NCI-H2107 (cell line): ENCODE measurements at places on chromosomes 3 and 15.

DNA sequence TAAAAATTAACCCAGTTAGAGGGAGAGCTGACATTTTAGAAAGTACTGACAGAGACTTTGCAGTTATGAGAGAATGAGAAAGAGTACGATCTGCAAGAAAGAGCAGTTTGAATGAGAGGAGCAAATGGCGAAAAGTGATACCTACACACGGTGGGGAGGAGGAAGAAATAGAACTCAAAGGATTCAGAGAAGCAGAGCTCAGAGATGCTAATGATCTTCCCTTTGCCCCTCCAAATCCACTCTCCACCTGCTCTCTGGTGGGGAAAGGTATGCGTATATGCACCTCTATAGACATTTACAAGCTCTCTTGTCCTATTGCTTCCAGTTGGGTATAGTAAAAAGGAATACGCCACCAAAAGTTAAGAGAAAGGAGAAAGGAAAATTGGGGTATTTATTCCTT, 123.3 kb upstream of the TTC14 start:
- DNase-seq: no peak

DNA sequence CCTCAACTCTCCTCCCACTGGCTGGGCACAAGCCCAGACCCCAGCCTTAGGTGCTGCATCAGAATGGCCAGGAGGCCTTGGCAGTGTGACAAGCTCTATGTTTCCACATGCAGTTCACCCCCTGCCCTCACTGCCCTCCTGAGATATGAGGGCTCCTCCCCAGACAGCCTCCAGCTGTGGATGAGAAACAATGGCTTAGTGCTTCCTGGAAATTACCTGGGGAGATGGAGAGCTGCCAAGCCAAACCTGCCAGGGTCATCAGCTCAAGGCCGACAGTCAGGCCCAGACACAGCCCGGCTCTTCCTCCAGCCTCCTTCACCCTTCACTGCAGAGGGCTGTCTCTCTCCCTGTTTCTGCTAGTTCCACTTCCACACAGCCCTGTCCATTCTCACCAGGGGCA, 76.3 kb downstream of the MYLK start:
- DNase-seq: no peak

GRCh38 chr3:8657804-8658305, 13.3 kb upstream of the SSUH2 start:
- no peak for DNase-seq

DNA sequence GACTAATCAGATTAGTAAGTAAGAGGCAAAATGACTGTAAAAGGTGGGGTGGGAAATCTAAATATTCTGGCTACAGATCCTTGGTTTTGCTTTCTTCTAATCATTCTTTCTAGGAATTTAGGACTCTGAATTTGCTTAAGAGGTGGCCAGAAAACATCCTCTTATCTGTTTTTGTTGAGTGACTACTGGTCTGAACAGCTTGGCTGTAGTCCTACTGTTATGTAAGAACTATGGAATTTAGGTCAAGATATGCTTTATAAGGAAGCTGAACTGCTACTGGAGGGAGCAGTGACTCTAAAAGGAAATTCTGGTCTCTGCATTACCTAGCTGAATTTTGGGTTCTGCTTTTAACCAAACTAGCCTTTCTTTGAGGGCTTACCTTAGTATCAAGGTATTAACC, 33.5 kb upstream of the CSPG5 start:
- no peak for DNase-seq

- DNase-seq: no peak
These were observed 289.0 kb upstream of the RASGRP1 start for GRCh38 chr15:38853608-38854007.

DNA sequence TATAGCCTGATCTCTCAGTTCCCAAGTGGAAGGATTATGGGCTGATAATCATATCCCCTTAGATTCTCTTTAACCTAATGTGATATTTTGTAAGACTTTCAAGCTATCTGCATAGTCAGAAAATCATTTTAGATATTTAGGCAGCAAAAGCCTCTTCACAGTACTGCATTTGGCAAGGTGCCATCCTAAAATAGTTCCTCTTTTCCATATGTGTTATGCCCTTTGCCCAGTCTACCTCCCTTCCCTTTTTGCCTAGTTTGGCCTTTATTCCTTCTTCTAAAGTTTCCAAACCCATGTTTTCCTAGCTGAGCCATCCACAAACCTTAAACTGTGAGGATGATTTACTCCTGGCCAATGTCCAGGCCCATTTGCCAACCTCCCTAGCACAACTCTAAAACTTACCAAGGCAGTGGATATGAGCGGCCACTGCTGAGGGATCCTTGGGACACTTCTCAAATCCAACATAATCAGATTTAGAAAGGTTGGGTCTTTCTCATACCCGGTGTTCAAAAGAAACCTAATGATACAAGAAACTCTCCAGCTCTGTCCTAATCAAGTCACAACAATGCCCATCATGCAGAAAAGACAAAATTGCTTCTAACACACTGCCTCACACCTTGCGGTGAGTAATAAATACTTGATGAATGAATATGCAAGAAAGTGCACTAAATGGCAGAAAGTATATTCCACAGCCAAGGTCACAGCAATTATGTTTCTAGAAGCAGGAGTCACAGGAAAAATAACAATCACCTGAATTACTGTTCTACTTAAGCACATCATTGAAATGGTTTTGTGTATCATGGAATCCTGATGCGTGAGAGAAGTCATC, 493.9 kb downstream of the NLGN1 start:
- DNase-seq: no peak

DNA sequence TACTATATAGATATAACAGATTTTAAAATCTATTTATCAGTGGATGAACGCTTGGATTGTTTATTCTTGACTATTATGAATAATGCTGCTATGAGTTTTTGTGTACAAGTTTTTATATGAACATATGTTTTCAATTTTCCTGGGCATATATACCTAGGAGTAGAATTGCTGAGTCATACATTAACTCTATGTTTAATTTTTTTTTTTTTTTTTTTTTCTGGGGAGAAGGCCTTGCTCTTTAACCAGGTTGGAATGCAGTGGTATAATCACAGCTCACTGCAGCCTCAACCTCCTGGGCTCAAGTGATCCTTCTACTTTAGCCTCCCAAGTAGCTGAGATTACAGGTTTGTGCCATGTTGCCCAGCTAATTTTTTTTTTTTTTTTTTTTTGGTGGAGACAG, 9.1 kb downstream of the CIDEC start:
- no peak for DNase-seq

- no peak for DNase-seq
These were observed 6.3 kb upstream of the RTP2 start for GRCh38 chr3:187708696-187709095.

- DNase-seq: no peak
These were observed 156.1 kb upstream of the LRRFIP2 start for GRCh38 chr3:37330466-37330865.

- no peak for DNase-seq
These were observed 118.6 kb upstream of the NR2E3 start for GRCh38 chr15:71691458-71692417.

GRCh38 chr3:40387001-40387894, at the start of gene ENTPD3:
TSS of gene ENTPD3 (plus strand) at chr3:40387184. CDS start at chr3:40388058, 874 bp downstream.
- DNase-seq: no peak

DNA sequence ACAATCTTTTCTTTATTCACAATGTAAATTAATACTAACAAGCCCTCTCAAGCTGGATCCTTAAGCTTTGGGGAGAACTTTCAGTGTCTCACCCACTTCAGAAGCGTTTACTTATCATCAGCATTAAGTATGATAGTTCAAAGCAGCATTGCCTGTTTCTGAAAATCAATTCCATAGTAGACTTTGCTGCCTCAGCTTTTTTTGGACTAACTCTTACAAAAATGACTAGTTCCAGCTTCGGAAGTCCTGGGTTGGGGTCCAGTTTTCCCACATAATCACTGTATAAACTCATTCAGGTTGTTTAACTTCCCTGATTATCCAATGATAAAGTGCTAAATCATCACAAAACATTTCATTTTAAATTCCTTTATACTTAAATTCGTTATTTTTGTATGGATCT, 114.4 kb downstream of the NR2F2 start:
- no peak for DNase-seq

DNA sequence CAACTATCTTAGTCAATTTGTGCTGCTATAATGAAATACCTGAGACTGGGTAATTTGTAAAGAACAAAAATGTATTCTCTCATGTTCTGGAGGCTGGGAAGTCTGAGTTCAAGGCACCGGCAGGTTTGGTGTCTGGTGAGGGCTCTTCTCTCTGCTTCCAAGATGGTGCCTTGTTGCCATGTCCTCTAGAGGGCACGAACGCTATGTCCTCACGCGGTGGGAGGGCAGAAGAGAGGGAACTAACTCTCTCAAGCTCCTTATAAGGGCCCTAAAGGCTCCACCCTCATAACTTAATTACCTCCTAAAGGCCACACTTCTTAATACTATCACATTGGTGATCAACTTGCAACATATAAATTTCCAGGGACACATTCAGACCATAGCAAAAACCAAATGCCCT, 108.4 kb downstream of the ADAMTSL3 start:
- DNase-seq: no peak

GRCh38 chr3:129039271-129040038, 21.1 kb upstream of the GP9 start:
- peak; percentile 82 for DNase-seq

DNA sequence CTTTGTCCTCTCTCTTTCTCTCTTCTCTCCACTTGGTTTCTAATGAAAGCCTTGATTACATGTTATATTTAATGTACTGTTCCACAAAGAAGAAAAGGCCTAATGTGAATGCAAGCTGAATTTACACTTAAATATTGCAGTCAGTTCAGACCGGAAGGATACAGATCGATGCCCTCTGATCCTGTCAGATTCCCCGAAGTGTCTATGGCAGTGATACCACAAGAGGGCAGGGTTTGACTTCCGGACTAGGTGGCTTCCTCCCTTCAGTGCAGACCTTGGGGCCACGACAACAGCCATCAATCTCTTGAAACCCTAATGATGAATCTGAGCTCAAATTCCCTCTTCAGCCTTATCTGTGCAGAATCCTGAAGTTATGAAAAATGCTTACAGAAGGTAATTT, 29.5 kb downstream of the AGTR1 start:
- DNase-seq: peak; percentile 11

DNA sequence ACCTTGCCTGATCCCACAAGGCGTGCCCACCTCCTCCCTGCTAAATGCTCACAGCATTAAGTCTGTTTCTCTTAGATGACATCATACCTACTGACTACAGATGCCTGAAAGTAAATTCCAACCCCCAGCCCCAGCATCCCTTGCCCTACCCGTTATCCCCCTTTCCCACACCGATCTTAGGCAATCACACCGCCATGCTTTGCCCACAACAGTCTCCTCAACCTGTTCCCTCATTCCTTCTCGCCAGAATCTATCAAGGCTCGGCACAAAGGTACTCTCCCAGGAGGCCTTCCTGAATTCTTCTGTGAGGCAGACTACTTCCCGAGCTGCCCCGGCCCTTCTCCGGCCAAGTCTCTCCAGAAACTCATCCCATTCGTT, 789 bp upstream of the SEC61A1 start:
- DNase-seq: no peak

DNA sequence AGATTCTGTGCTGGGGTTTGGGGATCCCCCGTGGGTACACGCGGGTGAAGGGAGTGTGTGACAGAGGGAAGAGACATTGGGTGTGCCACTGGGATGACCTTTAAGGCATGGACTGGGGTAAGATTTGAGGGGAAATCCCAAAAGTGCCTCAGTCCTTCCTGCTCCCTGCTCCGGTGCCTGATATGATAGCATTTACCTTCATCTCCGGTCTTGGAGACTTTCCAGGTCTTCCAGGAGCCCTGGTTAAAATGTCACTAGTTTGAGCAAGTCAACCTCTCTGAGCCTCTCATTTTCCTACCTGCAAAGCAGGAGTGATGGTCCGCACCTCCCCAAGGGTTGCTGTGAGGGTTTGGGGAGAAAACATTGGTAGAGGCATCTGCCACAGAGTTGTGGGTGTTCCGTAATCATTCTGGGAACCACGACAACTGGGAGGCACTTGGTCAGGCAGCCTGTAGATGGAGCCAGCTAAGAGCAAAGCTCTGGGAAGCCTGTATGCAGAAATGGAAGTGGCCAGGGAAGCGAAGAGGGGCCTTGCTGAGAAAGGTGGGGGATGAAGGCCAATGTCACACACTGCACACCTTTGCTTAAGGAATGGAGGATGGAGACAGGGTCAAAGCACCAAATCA, 33.9 kb upstream of the KIF23 start:
- DNase-seq: no peak

DNA sequence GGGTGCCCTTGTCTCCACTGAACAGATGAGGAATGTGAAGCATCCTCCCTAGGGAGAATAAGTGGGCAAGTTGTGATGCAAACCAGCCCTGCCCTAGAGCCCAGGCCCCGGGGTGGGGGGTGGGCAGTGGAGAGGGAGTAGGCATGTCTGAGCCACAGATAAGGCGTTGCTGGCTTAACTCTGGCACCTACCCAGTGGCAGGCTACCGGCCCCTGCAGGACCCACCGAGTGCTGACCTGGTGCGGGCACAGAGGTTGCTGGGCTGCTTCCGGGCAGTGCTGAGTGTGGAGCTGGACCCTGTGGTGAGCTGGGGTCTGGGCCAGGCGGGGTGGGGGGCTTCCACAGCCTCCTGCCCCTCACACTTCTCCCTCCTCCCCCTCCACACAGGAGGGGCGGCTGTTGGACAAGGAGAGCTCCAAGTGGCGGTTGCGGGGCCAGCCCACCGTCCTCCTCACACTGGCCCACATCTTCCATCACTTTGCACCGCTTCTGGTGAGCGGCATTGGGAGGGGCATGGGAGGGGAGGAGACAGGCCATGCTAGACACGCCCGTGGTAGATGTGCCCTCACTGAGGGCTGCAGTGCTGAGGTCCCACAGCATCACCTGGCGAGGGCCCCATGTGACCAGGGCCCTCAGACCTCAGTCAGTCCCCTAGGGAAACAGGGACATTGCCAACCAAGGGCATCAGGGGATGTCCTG, 10.1 kb downstream of the RNF123 start:
- DNase-seq: no peak

DNA sequence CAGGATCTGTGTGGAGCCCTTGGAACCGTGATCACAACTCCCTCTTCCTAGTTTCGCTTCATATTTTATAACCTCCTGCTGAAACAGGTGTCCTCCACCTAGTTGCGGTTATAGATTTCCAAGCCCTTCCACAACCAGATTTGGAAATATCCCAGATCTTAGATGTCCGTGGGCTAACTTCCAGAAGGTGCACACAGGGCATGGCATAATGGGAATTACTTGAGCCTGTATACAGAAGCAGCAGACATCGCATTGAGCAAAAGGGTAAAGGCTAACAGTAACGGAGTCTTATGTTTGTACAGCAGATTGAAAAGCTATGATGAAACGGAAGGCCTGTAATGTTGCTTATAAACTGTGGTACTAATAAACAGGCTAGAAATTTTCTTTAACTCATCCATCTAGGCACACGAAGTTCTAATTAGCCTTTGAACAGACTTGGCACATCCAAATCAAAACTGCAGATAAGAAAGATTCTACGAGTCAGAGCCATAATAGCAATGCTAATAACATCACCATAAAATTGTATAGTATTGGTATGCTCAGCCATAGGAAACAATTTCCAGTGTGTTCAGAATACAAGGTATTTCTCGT, 1.2 kb upstream of the USF3 start:
- DNase-seq: no peak

DNA sequence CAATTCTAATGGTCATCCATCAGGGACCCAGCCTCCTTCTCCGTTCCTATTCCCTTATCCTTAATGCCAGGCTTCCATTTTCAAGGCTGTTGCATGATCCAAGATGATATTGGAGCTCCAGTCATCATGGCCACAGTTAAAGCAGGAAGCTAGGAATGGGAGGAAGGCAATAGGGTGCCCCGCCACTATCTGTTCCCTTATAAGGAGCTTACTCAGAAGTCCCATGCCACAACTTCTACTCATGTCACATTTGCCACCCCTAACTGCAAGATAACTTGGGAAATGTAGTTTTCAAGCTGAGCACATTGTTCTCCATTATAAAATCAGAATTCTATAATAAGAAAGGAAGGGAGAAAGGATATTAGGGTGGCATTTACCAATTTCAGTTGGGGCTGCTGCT, 38.6 kb upstream of the SPSB4 start:
- DNase-seq: no peak
